ENCODE measurements at places on chromosomes 16 and 17.

- peaks cover 11% of the 10 kb centered on the region for H3K4me1 ChIP-seq
- DNase-seq, result peak; percentile 65
- H3K36me3 ChIP-seq, result no peaks in the 10 kb centered on the region
- no peak within 1 kb of the TSS for H3K27ac ChIP-seq
These were observed at the start of gene TEKT1 for GRCh38 chr17:6831661-6832263. TSS of gene TEKT1 (minus strand) at chr17:6831729. CDS start at chr17:6830376, 1,353 bp downstream.

GRCh38 chr16:50665128-50665878 is 15.8 kb downstream of the SNX20 start:
- peak overlapping the region; percentile 27 for H3K4me3 ChIP-seq
- no peaks in the 10 kb centered on the region for H3K27me3 ChIP-seq
- no peaks in the 10 kb centered on the region for H3K36me3 ChIP-seq
- peak; percentile 82 for DNase-seq
- H3K27ac ChIP-seq, result peak overlapping the region; percentile 36
- peaks cover 8% of the 10 kb centered on the region for H3K4me1 ChIP-seq

DNA sequence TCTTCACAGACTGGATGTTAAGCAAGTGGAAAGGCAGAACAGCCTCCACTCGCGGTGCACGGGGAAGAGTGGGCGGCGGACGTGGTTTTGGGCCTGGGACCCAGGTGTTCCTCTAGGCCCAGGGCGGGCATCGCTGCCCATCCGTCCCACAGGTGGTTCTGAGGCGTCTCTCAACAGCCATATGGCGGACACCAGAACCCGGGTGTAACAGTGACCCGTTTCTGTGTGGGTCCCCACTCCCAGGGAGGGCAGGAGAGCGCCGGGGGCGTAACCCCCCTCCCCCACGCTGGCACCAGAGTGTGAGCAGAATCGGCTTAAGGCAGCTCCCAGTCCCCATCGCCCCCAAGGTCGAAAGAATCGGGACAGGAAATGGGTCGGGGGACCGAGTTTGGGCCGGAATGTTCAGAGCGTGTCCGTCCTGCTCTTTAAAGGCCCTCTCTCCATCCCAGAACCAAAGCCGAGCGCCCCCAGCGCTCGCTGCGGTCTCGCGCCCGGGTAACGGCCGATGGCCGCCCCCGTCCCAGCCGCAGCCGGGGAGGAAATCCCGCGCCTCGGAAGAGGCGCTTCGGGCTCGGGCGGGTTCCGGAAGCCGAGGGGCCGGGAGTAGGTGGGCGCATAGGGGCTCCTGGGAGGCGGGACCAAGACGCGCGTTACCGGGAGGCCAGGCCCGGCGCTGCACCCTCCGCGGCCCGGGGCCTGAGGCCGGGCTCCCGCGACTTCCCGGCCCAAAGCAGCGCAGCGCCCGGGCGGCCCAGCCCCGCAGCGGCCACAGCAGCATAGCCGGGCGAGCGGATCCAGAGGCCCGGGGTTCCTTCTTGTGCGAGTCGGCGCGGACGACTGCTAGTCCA is at the start of gene TK2:
TK2 (minus strand) TSS at position 839 of the 848 bp plus-strand sequence; CDS start at position 778, 61 bp downstream.
- peak within 1 kb of the TSS; percentile 69 for H3K4me3 ChIP-seq
- H3K27ac ChIP-seq, result peak within 1 kb of the TSS; percentile 93
- peak; percentile 71 for DNase-seq
- H3K36me3 ChIP-seq, result no peaks in the 10 kb centered on the region
- no peaks in the 10 kb centered on the region for H3K27me3 ChIP-seq
- H3K4me1 ChIP-seq, result peaks cover 46% of the 10 kb centered on the region

DNA sequence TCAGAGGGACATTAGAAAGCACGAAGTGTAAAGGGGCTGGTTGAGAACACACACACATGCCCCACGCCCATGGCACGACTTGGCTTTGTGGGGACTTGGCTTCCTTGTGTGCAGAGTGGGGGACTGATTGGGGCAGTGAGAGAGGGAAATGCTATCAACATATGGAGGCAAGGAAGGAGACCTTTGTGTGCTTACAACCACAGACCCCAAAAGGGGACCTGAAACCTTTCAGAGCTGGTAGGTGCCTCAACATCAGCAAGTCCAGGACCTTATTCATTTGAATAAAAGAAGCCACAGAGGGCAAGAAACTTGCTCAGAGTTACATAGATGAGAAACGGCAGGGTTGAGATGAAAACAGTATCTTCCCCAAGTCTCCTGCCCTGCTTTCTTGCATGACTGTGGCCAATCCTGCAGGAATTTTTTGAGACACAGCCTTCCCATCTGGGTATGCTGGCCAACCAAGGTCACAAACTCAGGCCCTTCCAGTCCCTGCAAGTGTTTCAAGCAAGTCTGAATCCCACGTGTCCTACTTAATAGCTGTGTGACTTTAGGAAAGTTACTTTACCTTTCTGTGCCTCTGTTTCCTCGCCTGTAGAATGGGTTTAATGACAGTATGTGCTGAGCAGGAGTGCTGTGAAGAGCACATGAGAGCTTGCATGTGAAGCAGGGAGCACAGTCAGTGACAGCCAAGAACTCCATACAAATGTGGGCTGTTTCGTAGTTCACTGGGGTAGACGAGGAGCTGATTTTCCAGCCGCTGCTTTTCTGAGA is 26.2 kb downstream of the C16orf78 start:
- no peak overlapping the region for H3K4me3 ChIP-seq
- H3K36me3 ChIP-seq, result no peaks in the 10 kb centered on the region
- no peaks in the 10 kb centered on the region for H3K4me1 ChIP-seq
- H3K27me3 ChIP-seq, result peaks cover 3% of the 10 kb centered on the region
- no peak overlapping the region for H3K27ac ChIP-seq
- peak; percentile 31 for DNase-seq

GRCh38 chr17:2844416-2844815 is 48.2 kb downstream of the RAP1GAP2 start:
- no peak overlapping the region for H3K4me3 ChIP-seq
- no peaks in the 10 kb centered on the region for H3K27me3 ChIP-seq
- no peak for DNase-seq
- no peak overlapping the region for H3K27ac ChIP-seq
- no peaks in the 10 kb centered on the region for H3K36me3 ChIP-seq
- peaks cover 6% of the 10 kb centered on the region for H3K4me1 ChIP-seq

GRCh38 chr16:17747081-17747756 is 276.5 kb upstream of the XYLT1 start:
- H3K27me3 ChIP-seq, result peaks cover 6% of the 10 kb centered on the region
- no peak for DNase-seq
- no peak overlapping the region for H3K27ac ChIP-seq
- H3K4me3 ChIP-seq, result no peak overlapping the region
- H3K36me3 ChIP-seq, result no peaks in the 10 kb centered on the region
- peaks cover 3% of the 10 kb centered on the region for H3K4me1 ChIP-seq

DNA sequence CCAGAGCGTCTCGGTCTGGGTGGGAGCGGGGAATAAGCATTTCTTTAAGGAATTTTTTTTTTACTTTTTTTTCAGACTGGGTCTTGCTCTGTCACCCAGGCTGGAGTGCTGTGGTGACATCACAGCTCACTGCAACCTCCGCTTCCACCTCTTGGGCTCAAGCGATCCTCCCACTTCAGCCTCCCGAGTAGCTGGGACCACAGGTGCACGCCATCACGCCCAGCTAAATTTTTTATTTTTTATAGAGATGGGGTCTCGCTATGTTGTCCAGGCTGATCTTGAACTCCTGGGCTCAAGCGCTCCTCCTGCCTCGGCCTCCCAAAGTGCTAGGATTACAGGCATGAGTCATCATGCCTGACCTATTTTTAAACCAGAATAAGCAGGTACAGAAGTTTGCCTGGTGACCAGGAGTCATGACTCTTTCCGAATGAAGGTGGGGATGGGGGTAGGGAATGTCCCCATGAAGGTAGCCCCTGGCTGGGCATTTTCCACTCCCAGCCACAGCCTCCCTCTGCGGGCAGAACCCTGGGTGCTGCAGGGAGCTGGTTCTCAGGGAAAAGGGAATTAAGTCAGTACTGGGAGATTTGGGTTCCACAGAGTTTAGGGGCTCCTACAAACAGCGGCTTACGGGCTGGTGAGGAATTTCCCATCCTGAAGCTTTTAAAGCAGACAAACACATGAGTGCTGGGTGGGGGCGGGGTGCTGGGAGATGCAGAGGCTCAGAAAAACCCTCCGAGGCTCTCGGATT is 48.3 kb downstream of the TBC1D16 start:
- peak overlapping the region; percentile 68 for H3K27ac ChIP-seq
- no peaks in the 10 kb centered on the region for H3K36me3 ChIP-seq
- H3K4me1 ChIP-seq, result peaks cover 56% of the 10 kb centered on the region

- peak overlapping the region; percentile 87 for H3K27ac ChIP-seq
- peaks cover 54% of the 10 kb centered on the region for H3K4me1 ChIP-seq
- no peaks in the 10 kb centered on the region for H3K27me3 ChIP-seq
- no peaks in the 10 kb centered on the region for H3K36me3 ChIP-seq
- no peak overlapping the region for H3K4me3 ChIP-seq
These were observed 2.3 kb upstream of the CDK3 start for GRCh38 chr17:75998327-75998795.

DNA sequence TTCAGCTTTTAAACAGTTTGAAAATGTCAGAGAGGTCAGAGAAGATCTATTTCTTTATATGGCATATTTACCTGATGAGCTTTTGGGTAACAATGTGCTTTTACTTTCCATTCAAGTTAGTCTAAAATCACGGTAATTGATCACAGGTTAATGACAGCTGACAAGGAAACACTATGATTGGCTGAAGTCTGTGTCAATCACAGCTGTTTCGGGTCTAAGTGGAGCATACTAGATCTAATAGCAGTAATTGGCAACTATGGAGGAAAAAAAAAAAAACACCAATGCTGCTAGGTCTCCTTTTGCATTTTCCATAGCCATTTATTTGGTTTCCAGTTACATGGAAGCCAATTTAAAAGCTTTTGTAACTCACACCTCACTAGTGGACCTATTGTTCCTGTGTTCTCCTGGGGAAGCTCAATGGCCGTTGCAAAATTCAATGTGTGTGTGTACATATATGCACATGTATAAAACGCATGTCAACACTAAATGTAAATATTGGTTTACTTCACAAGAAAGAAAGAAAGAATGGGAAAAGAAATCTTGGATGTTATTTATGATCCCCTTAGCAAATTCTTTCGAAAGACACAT is 568.3 kb upstream of the ZFHX3 start:
- no peak overlapping the region for H3K27ac ChIP-seq
- H3K36me3 ChIP-seq, result no peaks in the 10 kb centered on the region
- H3K4me1 ChIP-seq, result no peaks in the 10 kb centered on the region

DNA sequence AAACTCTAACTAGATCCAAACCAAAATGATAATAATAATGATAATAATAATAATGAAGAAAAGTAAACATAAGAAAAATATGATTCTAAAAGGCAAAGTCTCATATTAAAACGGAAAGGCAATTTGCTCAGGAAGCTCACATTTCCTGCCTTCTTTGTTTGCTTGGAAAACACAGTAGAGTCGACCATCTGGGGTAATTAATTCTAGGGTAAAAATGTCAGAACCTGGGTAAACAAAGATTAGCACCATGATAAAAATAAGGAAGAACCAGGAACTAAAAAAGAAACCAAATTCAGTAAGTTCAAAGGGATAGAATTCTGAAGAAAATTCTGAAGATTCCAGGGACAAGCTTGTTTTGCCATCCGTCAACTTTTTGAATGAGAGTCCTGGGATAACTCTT is 16.2 kb downstream of the KRABD2 start:
- H3K27ac ChIP-seq, result no peak overlapping the region
- H3K4me1 ChIP-seq, result no peaks in the 10 kb centered on the region
- H3K27me3 ChIP-seq, result no peaks in the 10 kb centered on the region
- no peak overlapping the region for H3K4me3 ChIP-seq

- peak overlapping the region; percentile 84 for H3K27ac ChIP-seq
- H3K27me3 ChIP-seq, result no peaks in the 10 kb centered on the region
- DNase-seq, result peak; percentile 58
- no peak overlapping the region for H3K4me3 ChIP-seq
- H3K4me1 ChIP-seq, result peaks cover 42% of the 10 kb centered on the region
- no peaks in the 10 kb centered on the region for H3K36me3 ChIP-seq
These were observed 8.5 kb downstream of the TIMM22 start for GRCh38 chr17:1005361-1005946.

DNA sequence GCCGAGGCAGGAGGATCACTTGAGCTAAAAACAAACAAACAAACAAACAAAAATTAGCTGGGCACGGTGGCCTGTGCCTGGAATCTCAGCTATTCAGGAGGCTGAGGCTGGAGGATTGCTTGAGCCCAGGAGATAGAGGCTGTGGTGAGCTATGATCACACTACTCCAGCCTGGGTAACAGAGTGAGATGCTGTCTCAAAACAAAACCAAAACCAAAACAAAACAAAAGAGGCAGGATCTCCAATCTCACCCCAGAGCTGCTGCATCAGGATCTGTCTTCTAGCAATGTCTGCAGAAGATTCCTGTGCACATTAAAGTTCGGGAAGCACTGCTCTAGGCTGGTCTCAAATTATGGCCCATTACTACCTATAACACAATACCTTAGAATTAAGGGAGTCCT is 43.1 kb downstream of the MAP2K6 start:
- DNase-seq, result no peak
- H3K4me3 ChIP-seq, result no peak overlapping the region
- H3K27ac ChIP-seq, result no peak overlapping the region
- H3K4me1 ChIP-seq, result peaks cover 3% of the 10 kb centered on the region

DNA sequence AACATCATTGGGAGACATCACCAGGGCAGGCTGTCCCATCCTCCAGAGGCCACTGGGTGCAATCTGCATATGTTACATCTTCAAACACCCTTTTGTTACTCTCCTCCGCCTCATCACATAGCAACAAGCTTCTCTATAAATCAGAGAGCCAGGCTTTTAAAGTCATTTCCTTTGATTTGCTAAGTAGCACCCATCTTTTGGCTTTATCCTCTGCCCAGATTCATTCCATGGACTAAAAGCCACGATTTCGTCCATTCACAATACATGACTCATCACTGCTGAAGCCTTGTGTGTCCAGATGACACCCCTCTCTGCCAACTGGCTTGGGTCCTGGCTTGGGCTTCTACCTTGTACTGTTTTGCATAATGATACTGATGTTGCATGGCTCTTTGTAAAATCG is 2.0 kb upstream of the KRT38 start:
- no peak for DNase-seq
- H3K4me3 ChIP-seq, result no peak overlapping the region
- no peaks in the 10 kb centered on the region for H3K36me3 ChIP-seq
- no peaks in the 10 kb centered on the region for H3K4me1 ChIP-seq

DNA sequence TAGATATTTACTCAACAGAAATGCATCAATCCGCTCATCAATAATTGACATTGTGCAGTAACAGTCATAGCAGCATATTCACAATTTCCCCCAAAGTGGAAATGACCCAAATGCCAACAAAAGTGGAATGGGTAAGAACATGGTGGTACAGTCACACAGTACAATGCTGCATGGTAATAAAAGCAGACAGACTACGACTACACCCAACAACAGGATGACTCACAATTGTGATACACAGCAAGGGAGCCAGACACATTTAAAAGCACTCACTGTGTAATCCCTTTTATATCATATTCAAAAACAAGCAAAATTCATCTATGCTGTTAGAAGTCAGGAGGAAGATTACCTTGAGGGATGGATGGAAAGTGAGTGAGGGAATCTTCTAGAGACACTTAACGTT is 76.5 kb upstream of the NUDT7 start:
- DNase-seq, result no peak
- no peaks in the 10 kb centered on the region for H3K4me1 ChIP-seq
- no peak overlapping the region for H3K4me3 ChIP-seq
- no peaks in the 10 kb centered on the region for H3K36me3 ChIP-seq
- no peak overlapping the region for H3K27ac ChIP-seq
- no peaks in the 10 kb centered on the region for H3K27me3 ChIP-seq

GRCh38 chr16:63461248-63461841 is 1425.1 kb upstream of the CDH8 start:
- H3K27ac ChIP-seq, result no peak overlapping the region
- H3K4me3 ChIP-seq, result no peak overlapping the region
- H3K27me3 ChIP-seq, result no peaks in the 10 kb centered on the region
- no peaks in the 10 kb centered on the region for H3K4me1 ChIP-seq

- no peaks in the 10 kb centered on the region for H3K27me3 ChIP-seq
- H3K36me3 ChIP-seq, result no peaks in the 10 kb centered on the region
- H3K27ac ChIP-seq, result no peak overlapping the region
- DNase-seq, result no peak
These were observed 103.0 kb upstream of the DHX40 start for GRCh38 chr17:59462385-59462784.
